ENCODE measurements at places on chromosomes 3 and 15. TPM values are rescaled to one million over a fixed set of nuclear protein-coding genes. Genes with fewer than 3 reads are reported as not detected.

GRCh38 chr3:6799264-6799915, 61.5 kb upstream of the GRM7 start:
- no peak for DNase-seq

DNA sequence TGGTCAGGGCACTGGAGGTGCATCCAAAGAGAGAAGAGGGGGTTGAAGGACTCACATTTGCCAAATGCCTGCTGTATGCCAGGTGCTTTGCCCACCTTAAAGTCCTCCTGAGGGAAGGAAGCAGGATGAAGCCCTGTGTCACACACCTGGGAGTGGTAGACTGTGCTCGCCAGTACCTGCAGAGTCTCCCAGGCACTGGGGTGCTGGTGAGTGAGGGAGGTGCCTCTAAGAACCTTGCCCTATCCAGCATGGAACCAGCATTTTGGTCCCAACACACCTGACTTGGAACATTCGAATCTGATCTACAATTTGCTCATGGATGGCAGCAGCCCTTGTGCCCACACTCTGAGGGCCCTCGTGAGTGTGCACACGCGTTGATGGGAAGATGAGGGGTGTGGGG, 76.7 kb downstream of the SEC22A start:
- DNase-seq, result no peak

- DNase-seq, result no peak
These were observed 131.4 kb downstream of the ATP1B3 start for GRCh38 chr3:142007710-142008399.

DNA sequence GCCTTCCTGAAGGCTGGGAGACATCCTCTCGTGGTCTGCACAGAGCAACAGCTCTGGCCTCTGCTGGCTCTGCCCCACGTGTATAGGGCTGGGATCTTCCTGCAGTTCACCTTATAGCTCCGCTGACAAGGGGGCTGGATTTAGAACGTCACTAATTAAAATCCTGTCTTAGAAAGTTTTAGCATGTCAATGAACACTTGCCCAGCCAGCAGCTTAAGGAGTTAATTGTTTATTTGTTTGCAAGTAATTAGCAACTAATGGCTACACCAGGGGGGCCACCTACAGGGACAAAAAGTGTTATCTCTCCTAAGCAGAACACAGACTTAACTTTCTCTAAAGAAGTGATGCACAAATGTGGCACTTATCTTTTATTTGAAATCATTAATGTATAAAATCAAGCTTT, at the start of gene HESX1:
HESX1 (minus strand) TSS at position 84 of the 403 bp plus-strand sequence; CDS start at position 24, 60 bp downstream.
- DNase-seq, result no peak

FGF7 gene
- total RNA-seq, result 34.1 TPM

DNA sequence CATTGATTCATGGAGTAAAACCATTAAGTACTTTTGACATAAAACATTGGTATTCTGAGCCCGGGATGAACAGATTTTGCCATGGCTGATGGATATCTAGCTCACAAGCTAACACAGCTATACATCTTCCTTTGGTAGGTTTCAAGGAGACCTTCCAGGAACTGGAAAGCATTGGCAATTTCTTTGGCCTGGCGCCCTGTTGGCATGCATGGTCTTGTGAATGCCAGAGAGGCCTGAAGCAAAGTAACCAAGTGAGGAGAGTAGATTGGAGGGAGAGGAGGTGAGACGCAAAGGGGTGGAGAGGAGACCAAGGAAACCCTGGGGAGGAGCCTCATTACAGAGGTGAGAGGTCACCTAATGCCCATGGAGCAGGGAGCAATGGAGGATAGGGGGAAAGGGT, 67.2 kb downstream of the SQOR start:
- no peak for DNase-seq

REC114 gene
- total RNA-seq, result 1.4 TPM
